ENCODE measurements at places on chromosomes 7 and 10.

DNA sequence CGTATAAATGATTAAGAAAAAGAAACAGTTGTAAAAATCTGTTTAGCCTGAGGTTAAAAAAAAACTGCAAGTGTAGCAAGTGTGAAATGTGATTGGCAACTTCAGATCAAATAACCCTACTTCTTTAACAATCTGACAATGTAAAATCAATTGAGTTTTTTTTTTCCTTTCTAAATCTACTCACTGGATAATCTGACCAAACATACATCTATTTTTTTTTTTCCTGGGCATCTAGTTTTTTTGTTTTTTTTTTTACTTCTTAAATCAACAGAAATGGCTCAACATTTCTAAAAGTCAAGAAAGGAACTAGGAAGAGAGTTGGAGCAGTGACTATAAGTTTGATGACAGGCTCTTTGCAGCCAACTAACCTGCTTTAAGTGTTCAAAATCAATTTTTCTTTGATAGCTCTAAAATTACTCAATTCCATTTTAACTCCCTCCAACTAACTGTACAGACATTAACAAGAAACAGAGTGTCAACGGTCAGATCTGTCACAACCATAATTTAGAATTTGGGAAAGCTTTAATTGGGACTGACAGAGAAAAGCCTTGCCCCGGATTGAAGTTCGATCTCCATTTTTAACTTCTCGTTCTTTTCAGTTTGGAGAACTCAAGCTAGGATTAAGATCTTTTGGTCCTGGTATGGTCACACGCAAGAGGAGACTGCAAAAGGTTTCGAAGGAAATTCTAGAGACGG lies 1.2 kb downstream of the ARL3 start:
- DNase-seq = no peak

- no peak for DNase-seq
Measured at GRCh38 chr10:69657430-69657829, 27.4 kb downstream of the FAM241B start.

GRCh38 chr10:131204406-131205152 lies 106.9 kb downstream of the TCERG1L start:
- DNase-seq = no peak

DNA sequence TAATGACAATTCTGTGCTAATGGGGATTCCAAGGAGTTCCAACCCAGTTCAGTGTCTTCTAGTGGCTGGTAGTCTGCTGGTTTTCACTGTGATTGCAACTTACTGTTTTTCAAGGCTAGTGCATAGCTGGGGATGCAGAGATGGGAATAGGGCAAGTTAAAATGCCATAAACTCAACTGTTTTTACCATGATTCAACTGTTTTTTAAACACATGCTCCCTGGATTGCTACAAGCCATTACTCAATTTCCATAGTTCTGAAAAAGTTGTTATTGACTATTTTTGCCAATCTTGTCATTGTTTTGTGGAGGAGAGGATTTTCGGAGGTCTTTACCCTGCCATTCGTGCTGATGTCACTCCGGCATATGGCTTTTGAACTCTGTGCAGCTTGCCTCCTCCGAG lies 245.3 kb downstream of the SUGCT start:
- no peak for DNase-seq

DNA sequence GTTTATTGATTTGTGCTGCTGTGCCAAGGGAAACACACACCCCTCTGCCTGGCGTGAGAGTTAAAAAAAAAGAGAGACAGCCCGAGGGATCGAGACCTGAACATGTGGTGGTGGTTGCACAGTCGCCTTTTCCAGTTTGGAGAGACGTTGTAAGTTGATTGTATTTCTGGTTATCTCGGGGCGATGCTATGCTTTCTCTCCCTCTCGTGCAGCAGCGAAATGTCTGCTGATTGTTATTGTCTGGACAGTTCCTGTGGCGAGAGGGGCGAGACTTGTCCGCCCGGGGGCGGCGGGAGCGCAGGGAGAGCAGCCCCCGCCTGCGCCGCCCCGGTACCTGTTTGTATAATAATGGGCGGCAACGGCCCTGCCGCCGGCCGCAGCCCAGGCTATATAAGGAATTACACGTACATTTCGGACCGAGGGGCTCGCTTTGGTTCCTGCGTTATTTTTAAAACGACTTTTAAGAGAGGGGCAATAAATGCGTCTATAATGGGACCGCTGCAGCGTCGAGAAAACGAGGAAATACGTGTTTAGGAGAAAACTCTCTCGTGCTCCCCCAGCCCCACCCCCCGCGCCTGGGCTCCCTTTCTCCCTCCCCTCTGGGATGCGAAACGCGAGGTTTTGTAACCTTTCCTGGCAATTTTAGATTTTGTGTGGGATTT lies 1.7 kb downstream of the ZEB1 start:
- DNase-seq = no peak

DNA sequence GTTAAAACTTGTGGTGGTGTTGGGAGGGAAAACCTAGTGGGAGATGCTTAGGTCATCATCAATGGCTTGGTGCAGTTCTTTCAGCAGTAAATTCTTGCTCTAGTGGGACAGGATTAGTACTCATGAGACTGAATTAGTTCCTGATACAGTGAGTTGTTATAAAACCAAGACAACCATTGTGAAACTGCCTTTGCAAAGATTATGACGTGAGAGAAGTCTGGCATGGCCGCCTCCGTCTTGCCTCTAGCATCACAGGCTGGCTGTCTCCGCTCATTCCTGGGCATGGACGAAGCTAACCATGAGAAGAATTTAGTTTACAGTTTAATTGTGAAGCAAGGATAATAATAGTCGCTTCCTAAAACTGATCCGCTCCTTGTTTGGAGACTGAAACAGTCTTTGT lies 186.4 kb downstream of the KIF20B start:
- no peak for DNase-seq

- DNase-seq = peak; percentile 31
Measured at GRCh38 chr10:84352251-84352842, 24.0 kb downstream of the CCSER2 start.

GRCh38 chr10:29621161-29621560 lies 13.6 kb downstream of the SVIL start:
- DNase-seq = no peak

DNA sequence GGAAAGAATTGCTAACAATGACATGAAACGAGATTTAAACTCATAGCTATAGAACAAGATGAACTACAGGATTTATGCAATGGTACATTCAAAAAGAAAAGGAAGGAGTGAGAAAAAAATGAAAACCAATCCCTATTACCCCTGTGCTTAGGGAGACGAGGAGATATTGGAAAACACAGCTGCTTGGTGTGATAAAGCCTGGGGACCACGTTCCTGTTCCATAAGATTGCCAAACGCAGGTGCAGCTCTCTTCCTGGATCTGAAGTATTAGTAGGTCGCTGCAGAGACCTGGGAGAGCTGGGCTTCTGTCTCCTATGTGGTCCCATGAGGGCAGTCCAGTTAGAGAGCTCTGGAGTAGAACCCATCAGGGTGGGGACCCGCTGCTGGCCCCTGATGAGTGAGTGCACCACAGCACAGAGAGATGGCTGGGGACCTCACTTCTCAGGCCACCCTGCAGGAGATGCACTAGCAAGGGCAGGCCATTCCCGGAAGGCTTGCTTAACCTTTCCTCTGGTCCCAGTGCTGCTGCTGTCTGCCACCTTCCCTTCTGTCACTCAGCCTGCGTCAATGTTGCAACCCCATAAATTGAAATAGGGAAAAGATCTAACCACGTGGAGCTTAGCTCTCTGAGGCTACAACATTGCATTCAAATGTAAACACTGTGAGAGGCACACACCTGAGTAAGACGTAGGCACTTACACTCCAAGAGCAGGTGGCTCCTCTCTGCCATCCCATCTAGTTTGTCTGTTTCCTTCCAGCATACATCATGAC lies 57.9 kb downstream of the MTPN start:
- no peak for DNase-seq

GRCh38 chr7:117319181-117319580 lies 3.7 kb downstream of the WNT2 start:
- no peak for DNase-seq

DNA sequence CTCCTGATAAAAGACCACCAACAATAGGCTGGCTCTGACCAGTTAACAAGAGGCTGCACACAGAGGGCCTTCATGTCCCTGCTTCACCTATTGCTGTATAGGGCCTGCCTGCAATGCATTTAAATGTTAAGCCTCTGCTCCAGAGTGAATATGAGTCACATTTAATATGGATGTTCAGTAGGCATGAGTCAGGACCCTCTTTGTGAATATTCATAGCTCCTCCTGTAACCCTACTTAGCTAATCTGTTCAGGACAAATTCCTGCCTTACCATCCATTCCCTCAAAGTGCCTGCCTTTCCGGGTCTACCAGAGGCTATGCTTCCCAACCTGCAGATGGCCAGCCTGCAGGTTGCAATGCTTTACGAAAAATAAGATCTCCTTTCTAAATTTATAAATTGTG lies 32.5 kb downstream of the ARHGAP22 start:
- no peak for DNase-seq

DNA sequence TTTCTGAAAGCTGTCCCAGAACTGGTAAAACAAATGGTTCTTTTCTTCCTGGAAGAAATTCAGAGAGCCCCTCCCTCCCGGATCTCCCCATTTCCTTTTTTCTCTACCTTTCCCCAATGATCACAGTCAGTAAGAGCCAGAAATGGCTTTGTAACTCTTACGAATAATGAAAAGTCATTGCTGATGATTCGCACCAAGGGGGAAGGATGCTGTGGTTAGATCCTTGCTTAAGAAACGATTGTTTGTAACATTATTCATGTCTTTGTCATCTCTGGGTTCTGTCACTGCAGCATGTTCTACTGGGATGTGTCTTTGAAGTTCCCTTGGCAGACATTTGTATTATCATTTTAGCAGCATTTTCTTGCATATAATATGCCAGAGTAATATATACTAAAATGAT lies 138.9 kb downstream of the CACNB2 start:
- DNase-seq = no peak

DNA sequence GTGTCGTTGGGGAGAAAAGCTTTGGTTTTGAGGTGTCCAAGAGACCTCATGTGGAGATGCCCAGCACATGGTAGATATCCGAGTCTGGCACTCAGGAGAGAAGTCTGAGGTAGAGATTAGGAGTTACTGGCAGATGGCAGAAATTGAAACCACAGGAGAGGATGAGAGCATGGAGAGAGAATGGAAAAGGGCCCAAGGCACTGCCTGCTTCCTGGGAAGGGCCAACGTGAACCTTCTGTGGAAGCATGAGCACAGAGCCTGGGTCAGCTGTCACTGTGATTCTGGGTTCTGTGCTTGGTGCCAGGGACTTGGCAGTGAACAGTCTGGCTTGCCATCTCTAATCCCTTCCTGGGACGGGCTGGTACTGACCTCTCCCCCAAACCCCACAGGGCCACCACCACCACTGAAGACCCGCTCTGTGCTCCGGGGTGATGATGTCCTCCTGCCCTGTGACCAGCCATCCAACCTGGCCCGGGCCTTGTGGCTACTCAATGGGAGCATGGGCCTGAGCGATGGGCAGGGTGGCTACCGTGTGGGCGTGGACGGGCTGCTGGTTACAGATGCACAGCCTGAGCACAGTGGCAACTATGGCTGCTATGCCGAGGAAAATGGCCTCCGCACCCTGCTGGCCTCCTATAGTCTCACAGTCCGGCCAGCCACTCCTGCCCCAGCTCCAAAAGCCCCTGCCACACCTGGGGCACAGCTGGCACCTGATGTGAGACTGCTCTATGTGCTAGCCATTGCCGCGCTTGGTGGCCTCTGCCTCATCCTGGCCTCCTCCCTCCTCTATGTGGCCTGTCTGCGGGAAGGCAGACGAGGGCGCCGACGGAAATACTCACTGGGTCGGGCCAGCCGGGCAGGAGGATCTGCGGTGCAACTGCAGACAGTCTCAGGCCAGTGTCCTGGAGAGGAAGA lies 4.1 kb downstream of the MRPL43 start:
- no peak for DNase-seq

GRCh38 chr7:105306298-105306748 lies 82.4 kb downstream of the SRPK2 start:
- no peak for DNase-seq

Measured in neural crest cell (in vitro differentiated cells).